ENCODE measurements at places on chromosomes 5 and 9.

DNA sequence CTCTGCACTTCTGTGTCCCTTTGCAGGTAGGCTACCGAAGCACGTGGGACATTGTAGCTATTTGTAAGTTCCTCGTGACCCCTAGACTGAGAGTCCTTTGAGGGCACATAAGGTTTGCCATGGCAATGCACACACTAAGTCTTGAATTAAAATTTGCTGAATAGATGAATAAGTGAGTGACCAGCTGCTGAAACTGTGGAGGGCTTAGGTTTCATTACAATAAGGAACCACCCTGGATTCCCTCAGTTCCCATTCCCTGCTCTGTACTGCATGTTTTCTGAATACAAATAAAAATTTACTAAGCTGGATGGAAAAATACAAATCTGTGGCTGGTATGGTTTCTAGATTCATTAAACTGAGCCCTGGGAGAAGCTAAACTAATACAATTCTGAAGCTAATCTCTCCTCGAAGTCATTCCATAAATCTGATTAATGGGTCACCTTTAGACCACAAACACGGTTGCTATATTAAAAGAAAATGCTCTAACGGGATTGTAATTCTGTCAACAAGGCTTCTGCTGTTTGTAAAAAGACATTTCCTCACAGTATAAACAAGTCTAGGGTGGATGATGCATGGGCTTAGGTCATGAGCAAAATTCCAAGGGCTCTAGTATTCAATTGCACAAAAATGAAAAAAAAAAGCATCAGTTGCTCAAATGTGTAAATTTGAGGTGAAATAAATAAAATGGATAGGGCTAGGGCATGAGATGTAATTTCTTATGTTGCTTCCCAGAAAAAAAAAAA is 172.3 kb downstream of the ATP10B start:
- DNase-seq, result no peak

GRCh38 chr5:88275581-88275980 is 6.9 kb upstream of the TMEM161B start:
- DNase-seq, result no peak

- DNase-seq, result no peak
Measured at GRCh38 chr9:70352356-70352755, 62.1 kb downstream of the KLF9 start.

DNA sequence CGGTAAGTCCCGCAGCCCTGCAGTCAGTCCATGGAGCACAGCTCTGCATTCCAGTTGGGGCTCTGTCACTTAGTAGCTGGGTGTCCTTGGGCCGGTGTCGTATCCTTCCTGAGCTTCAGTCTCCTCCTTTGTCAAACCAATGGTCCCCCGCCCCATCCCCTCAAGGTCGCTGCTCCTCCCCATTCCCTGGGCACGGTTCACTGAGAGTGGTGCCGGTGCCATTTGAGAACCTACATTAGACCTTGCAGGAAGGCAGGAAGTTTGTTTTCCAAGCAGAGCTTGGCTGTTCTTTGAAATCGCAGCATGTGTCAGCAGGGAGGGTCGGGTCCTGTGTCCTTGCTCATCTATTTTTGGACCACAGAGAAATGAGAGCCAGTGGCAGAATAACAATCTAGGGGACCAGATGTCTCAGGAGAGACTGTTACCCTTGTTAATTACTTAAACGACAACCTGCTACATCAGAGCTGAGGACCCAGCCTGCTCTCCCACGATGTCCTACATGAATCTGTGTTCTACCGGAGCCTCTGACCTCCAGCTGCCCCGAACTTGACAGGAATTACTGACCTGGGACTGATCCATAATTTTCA is 21.7 kb upstream of the BARHL1 start:
- DNase-seq, result no peak

- DNase-seq, result no peak
Measured at GRCh38 chr5:115109840-115110239, 59.9 kb downstream of the TRIM36 start.

DNA sequence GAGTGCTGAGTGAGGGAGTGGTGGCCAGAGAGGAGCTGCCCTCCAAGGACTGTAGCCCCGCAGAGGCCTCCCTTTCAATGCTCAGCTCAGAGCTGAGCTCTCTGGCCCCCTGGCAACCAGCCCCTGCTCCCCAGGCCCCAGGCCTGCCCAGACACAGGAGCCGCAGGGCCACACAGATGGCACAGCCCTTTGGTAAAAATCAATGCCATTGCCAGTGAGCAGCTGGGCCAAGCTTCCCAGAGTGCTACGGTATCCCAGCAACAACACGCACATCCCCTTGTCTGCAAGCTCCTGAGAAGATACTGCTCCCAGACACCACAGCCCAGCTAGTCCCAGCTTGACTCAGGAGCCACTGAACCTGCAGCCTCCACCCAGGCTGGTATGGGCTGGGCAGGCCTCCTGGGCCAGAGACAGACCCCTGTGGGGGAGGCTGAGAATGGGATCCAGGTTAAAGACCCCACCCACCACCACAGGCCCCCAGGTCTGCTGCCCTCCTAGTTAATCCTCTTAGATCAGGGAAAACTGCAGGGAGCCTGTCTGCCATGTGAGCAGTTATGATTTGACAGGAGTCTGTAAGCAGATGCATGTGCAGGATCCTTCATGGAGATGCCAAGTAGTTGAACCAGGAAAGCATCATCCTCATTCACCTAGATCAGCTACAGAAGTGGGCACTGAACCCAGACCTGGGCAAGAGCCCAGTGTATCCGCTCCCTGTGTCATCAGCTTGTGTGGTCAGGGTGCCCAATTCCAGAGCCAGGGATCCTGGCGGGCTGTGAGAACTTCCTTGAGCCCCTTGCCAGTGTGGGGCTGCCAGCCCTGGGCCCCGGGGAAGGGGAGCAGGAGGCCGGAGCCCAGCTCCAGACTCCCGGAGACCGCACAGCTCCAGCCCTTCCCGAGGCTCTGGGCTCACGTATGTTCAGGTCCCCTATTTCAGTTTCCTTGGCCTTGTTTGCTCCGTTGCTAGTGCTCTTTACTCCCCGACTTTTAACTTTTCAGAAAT is 26.7 kb upstream of the ADAMTS2 start:
- DNase-seq, result no peak

GRCh38 chr5:139046551-139046950 is 151.6 kb downstream of the SIL1 start:
- no peak for DNase-seq

GRCh38 chr5:149771216-149771980 is 41.3 kb downstream of the PPARGC1B start:
- DNase-seq, result no peak

DNA sequence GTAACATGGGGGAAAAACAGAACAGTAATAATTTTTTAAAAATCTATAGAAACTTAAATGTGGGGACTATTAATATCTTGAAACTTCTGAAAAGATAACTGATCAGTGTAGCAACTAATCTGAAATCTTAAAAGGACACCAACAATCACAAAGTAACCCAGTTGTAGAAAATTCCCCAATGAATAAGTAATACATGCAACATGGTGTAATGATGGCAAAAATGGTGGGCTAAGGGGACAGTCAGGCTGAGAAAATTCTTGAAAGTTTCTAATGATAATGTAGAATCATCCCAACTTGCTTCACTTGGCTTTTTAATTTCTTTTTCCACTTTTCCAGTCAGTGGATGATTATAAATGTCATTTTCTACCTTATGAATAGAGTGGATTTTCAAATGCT is 5.4 kb downstream of the NFIL3 start:
- DNase-seq, result no peak

GRCh38 chr5:59798862-59799667 is 94.5 kb downstream of the PDE4D start:
- DNase-seq, result no peak
